DMS79 (cell line): ENCODE measurements at places on chromosomes 11 and 22.

DNA sequence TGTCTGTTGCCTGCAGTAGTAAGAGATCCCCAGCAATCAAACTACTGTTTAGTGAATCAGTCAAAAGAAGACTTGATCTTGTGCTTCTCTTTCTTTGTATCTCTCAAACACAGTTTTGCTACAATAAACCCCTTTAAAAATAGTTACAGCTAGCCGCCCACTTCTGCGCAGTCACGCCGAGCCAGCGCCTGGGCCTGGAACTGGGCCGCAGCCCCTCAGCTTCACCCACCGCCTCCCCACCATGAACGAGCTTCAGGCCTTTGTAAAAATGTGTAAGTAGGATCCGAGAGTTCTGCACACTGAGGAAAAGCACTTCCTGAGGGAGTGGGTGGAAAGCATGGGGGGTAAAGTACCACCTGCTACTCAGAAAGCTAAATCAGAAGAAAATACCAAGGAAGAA, 60.5 kb downstream of the CWC15 start:
- no peak for DNase-seq

DNA sequence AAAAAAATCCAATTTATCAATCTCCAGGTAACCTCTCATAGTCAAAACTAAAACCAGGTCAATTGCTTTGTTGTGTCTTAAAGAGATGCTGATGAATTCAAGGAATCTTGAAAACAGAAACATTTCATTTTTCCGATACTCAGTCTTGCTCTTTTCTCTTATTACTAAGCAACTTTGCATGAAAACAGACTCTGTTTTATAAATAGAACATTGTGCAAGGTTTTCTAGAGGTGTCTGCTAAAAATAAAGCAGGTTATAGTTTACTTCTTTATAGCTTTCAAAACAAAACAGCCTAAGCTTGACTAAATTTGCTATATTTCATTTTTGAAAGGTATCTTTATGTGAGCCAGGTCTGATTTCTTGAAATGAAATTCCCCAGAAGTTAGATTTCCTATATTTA, 109.3 kb downstream of the ARL14EP start:
- no peak for DNase-seq

DNA sequence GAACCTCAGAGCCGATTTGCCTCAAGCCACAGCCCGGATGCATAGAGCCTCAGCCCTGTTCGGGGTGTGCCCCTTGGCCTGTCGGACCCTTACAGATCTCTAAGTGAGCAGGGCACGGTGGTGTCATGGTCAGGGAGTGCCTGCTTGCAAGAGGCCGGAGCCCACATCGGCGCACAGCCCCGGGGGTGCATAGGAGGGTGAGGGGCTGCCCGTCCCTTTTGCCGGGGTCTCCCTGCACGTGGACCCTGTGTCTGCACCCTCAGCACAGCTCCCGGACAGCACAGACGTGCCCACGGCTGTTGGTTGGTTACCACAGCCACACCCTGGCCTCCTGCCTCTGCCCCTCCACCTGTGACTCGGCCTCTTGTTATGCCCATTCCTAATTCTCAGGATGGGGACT, 6.5 kb downstream of the RAB36 start:
- DNase-seq: no peak

- DNase-seq: no peak
Measured at GRCh38 chr11:45517171-45517770, 148.2 kb downstream of the CHST1 start.

GRCh38 chr11:12253843-12254281, 123.5 kb upstream of the PARVA start:
- DNase-seq: no peak

- DNase-seq: no peak
Measured at GRCh38 chr11:71120471-71120896, 131.9 kb downstream of the SHANK2 start.

GRCh38 chr11:43242401-43242800, 69.4 kb upstream of the API5 start:
- DNase-seq: no peak

- DNase-seq: no peak
Measured at GRCh38 chr11:16395601-16396000, 39.3 kb upstream of the SOX6 start.

GRCh38 chr11:73996161-73996747, 12.6 kb downstream of the UCP3 start:
- DNase-seq: peak; percentile 41
